ENCODE measurements at places on chromosomes 5 and 9.

DNA sequence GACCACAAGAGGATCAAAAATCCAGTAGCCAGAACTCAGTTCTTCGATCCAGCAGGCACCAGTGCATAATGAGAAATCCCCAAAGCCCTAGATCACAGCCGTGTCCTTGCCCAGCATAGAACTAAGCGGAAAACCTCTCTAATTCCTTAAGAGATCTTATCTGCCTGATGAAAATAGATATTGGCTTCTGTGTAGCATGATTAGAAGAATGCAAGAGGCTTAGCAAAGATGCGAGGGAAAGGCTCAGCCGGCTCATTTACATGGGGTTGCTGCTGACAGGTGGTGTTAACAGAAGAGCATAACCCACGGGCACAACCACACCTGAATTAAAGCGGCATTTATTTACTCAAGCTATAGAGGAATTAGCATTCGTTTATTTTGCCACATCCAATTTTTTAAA, 400.0 kb upstream of the ADAMTS16 start:
- no peak for DNase-seq

GRCh38 chr9:12813960-12814876, 39.4 kb downstream of the LURAP1L start:
- no peak for DNase-seq

DNA sequence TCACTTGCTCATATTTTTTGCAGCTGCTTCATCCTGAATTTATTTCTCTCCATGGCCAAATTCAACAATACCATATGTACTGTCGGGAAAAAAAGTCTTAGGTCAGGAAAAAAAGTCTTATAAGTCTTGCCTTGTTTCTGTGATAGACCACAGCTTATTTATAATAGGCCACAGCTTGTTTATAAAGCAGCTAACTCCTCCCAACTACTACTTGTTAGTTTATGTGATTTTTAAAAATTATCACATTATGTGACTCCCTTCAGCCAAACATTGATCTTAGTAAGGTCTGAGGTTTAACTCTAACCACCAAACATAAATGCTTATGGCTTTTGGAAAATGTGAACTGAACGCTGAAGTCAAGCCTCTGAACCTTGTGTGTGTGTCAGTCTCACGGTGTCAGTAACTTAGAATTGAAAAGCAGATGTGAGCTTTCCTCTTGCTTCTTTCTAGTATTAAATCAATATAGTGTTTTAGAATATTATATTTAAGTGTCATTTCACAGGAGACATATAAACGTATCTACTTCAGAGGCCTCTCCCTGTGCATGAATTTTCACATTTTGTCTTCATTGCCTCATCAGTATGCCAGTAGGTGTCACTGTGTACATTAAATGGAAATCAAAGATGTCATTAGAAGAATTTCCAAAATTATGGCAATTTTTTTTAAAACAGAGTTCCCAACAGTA, 51.3 kb downstream of the SNX24 start:
- no peak for DNase-seq

DNA sequence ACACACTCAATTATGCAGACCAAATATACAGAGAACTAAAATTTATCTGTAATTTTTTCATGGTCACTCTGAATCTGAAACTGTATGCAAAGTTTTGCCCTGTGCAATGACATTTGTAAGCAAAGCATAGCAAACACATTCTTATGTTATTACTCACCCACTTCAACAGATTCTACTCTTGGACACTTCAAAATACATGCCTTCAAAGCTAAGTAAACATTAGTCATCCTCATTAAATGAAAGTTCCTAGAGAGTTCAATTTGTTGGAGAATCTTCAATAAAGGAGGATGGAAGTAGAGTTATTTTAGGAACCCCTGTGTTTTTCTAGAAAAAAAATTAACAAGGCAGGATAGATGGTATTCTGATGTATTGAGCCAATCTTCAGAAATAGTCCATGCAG, 639.7 kb upstream of the C9orf72 start:
- no peak for DNase-seq

DNA sequence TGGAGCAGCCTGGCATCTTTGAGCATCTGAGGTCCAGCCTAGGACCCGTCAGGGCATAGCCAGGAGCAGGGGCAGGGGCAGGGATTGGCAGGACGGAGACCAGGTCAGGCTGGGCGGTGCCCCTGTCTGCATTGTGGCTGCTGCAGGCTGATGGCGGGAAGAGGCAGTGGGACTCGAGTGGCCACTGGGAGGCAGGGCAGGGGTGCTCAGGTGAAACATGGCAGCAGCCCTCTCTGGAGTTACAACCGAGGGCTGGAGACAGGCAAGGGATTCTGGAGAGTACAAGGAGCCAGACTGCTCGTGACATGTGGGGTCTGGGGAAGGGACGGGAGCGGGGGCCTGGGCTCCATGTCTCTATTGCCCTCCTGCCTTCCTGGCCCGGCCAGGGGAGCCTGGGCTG, 97.4 kb upstream of the RAPGEF1 start:
- no peak for DNase-seq

GRCh38 chr5:68446487-68446894, 230.9 kb downstream of the PIK3R1 start:
- no peak for DNase-seq

DNA sequence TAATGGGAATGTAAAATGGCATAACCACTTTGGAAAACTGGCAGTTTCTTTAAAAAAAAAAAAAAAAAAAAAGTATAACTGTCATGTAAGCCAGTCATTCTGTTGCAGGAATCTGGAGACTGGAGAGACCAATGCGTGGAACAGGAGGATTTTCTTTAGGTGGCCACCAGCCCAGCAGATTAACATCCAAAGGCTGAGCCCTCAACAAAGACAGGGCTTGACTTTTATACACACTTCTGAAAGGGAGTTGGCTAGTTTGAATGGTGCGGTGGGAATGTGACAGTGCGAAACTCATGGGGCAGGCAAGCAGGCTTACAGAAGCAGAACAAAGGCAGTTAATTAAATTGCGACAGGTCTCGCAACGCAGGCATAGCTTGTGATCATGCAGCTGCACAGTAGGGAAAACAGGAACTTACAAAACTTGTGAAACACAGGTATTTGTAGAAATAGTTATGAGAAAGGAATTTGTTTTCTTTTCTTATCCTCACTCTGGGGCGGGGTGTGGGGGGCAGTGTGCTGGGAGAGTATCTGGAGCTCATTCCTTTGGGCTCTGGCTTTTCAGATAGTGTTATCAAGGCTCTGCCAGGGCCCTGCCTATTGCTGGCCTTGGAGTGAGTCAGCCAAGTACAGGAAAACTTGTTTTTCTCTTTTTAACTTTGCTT, 12.0 kb downstream of the UIMC1 start:
- DNase-seq, result no peak

DNA sequence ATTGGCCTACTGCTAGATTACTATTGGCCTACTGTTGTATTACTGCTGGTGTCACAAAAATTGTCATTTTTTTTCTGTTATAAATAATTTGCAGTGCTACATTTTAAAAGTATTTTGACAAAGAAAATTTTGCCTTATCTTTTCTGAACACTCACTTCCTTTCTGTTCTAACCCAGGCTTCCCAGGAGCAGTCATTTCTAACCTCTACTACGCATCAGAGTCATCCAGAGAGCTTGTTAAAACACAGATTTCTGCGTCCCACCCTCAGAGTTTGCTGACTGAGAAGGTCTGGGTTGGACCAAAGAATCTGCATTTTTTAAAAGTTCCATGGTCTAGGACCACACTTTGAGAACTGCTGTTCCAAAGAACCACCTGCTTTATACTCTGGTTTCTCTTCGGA, 306.1 kb downstream of the GLIS3 start:
- no peak for DNase-seq

DNA sequence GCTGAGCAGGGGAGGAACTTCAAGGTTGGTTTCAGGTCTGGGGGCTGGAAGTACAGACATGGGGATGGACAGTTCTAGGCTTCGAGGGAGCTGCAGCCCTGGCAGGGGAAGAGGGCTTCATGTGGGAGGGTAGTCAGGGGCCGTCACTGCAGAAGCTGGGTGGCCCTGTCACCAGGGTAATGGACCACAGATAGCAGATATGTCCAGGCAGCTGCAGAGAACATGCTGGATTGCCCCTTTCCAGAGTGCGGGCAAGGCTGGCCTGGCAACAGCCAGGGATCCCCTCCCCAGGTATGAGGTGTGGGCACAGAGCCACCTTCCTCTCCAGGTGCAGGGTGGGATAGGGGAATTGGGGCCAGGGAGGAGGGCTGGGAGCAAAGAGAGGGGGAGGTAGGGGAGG, 206.5 kb downstream of the GADD45G start:
- no peak for DNase-seq

GRCh38 chr9:2767800-2768677, 50.7 kb downstream of the KCNV2 start:
- no peak for DNase-seq

GRCh38 chr5:160462167-160462566, 40.5 kb downstream of the PTTG1 start:
- no peak for DNase-seq
